ENCODE measurements at places on chromosomes 13 and 19.

- no peaks in the 10 kb centered on the region for H3K36me3 ChIP-seq
- H3K27ac ChIP-seq: no peak overlapping the region
- H3K4me3 ChIP-seq: no peak overlapping the region
- DNase-seq: no peak
- no peaks in the 10 kb centered on the region for H3K27me3 ChIP-seq
- no peaks in the 10 kb centered on the region for H3K4me1 ChIP-seq
Measured at GRCh38 chr13:81302125-81302524, 961.2 kb upstream of the SPRY2 start.

GRCh38 chr13:91307887-91308286, 39.6 kb upstream of the MIR17HG start:
- H3K27ac ChIP-seq: no peak overlapping the region
- no peaks in the 10 kb centered on the region for H3K36me3 ChIP-seq
- DNase-seq: no peak
- H3K4me1 ChIP-seq: no peaks in the 10 kb centered on the region

DNA sequence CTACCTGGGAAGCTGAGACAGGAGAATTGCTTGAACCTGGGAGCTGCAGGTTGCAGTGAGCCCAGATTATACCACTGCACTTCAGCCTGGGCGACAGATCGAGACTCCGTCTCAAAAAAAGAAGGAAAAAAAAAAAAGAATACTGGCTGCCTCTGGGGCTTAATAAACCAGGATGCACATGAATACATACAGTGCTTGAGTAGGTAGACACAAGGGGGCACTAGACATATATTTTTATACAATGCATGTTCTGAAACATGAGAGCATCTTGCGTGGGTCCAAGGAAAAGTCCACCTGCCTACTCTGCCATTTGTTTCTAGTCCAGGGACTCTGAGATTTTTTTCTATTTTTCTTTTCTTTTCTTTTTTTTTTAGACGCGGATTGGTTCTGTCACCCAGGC, 31.2 kb downstream of the KEAP1 start:
- no peaks in the 10 kb centered on the region for H3K36me3 ChIP-seq
- H3K4me3 ChIP-seq: no peak overlapping the region
- DNase-seq: no peak

- no peaks in the 10 kb centered on the region for H3K36me3 ChIP-seq
- no peak for DNase-seq
- peak overlapping the region; percentile 26 for H3K27ac ChIP-seq
- peaks cover 24% of the 10 kb centered on the region for H3K4me1 ChIP-seq
Measured at GRCh38 chr13:26604784-26605545, 47.5 kb downstream of the WASF3 start.

DNA sequence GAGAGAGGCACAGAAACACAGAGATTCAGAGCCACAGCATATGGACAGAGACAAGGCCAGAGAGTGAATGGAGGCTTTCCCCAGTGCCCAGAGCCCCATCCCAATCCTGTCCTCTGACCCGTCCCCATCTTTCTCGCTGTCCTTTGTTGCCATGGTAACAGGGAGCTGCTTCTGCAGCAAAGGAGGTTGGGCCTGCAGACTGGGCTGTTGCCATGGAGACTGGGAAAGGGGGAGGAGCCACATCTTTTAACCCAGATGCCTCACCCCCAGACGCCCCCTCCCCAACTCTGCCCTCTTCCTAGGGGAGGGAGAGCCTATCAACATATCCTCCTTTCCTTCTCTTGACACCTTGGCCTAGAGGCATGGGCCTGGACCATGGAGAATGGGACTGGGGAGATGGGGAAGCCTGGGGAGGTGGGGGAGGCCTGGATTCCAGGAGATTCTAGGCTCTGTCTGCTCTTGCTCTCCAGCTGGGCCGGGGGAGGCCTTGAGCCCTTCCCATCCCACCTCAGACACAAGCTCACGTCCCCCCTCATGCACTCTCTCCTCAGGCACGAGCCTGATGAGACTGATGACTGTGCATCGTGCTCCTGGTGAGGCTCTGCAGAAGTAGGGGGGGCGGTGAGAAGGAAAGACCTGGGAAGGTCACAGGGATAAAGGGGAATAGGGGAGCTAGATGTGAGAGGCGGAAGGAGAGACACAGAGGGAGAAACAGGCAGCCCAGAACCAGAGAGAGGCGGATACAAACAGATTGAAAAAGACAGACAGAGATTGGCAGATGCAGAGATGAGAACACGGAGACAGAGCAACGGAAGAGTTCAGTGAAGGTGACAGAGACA, 2.1 kb upstream of the ATP1A3 start:
- peaks cover 4% of the 10 kb centered on the region for H3K4me1 ChIP-seq
- no peak overlapping the region for H3K4me3 ChIP-seq
- no peaks in the 10 kb centered on the region for H3K36me3 ChIP-seq
- H3K27ac ChIP-seq: no peak overlapping the region
- H3K27me3 ChIP-seq: peaks cover 93% of the 10 kb centered on the region

DNA sequence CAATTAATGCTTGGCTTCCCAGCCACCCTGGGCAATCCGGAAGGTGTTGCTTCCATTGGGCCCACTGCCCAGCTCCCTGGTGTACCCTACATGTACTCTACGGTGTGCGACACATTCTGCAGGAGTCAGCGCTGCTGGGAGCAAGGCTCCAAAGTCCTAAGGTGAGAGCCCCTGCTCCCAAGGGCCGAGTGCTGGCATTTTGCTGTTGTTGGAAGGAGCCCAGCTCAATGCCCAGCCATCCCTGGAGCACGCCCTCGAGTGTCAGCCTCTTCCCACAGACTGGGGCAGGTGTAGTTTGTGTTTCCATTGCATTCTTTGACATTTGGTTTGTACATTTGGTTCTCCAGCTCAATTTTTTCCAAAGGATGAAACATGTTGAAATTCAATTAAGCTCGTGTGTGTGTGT, 64.6 kb downstream of the GGACT start:
- H3K27ac ChIP-seq: no peak overlapping the region
- H3K4me1 ChIP-seq: peaks cover 25% of the 10 kb centered on the region
- H3K27me3 ChIP-seq: no peaks in the 10 kb centered on the region
- H3K4me3 ChIP-seq: no peak overlapping the region
- no peak for DNase-seq
- H3K36me3 ChIP-seq: no peaks in the 10 kb centered on the region

DNA sequence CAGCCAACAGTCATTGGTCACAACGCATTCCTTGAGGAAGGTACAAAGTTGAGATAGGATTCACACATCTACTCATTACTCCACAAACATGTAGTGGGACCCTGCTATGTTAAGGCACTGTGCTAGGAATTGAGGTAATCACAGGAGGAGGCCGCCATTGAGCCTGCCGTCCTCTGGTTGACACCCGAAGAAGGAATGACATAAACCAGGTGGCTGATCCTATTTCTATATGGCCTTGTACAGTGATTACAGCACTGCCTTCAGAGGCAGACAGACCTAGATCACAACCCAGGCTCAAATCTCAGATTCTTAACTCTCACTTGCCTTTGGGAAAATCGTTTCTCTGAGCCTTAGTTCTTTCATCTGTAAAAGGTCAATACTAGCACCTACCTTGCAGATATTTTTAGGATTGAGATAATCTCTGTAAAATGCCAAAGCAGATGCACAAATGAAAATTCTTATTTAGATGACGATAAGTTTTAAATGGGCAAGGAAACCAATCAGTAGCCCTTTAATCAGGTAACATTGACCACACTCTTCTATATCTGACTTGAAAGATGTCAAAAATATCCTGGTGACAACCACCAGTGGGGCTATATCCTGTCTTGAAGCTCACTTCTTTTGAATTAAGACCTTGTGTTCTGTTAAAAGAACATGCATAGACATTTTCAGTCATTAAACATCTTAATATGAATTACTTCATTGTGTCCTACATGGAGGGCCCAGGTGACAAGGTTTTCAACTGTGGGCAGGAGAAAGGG, 251.6 kb downstream of the KCTD12 start:
- no peak overlapping the region for H3K4me3 ChIP-seq
- H3K27me3 ChIP-seq: no peaks in the 10 kb centered on the region
- no peak for DNase-seq
- no peaks in the 10 kb centered on the region for H3K4me1 ChIP-seq
- no peaks in the 10 kb centered on the region for H3K36me3 ChIP-seq

- peaks cover 23% of the 10 kb centered on the region for H3K4me1 ChIP-seq
- peak overlapping the region; percentile 77 for H3K27ac ChIP-seq
- no peaks in the 10 kb centered on the region for H3K36me3 ChIP-seq
Measured at GRCh38 chr19:47226426-47227351, 4.3 kb downstream of the BBC3 start.

GRCh38 chr13:23386533-23386932, 47.0 kb downstream of the SACS start:
- no peak overlapping the region for H3K27ac ChIP-seq
- no peaks in the 10 kb centered on the region for H3K4me1 ChIP-seq
- H3K27me3 ChIP-seq: no peaks in the 10 kb centered on the region
- no peak for DNase-seq
- H3K4me3 ChIP-seq: no peak overlapping the region

GRCh38 chr13:112114391-112114790, 47.4 kb downstream of the SOX1 start:
- H3K36me3 ChIP-seq: no peaks in the 10 kb centered on the region
- peaks cover 10% of the 10 kb centered on the region for H3K27me3 ChIP-seq
- no peak overlapping the region for H3K27ac ChIP-seq
- H3K4me1 ChIP-seq: peaks cover 8% of the 10 kb centered on the region
- DNase-seq: no peak

DNA sequence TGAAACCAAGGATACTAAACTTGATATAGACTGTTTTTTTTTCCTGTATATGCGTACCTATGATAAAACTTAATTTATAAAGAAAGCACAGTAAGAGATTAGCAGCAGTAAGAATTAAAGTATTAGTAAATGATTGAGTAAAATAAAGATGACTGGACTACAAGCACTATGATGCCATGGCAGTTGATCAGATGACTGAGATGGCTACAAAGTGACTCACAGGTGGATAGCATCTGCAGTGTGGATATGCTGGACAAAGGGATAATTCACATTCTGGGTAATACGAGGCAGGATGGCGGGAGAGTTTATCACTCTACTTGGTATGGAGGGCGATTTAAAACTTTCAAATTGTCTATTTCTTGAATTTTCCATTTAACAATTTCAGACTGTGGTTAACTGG, 11.8 kb downstream of the HTR2A start:
- H3K36me3 ChIP-seq: no peaks in the 10 kb centered on the region
- no peak for DNase-seq
- no peak overlapping the region for H3K27ac ChIP-seq
- H3K4me1 ChIP-seq: no peaks in the 10 kb centered on the region
- no peaks in the 10 kb centered on the region for H3K27me3 ChIP-seq
